ENCODE measurements at places on chromosomes 7 and 10. TPM values are rescaled to one million over a fixed set of nuclear protein-coding genes. Genes with fewer than 3 reads are reported as not detected.

Gene UNCX
- total RNA-seq: not detected

- no peak for DNase-seq
Measured at GRCh38 chr7:104127204-104127603, 80.6 kb downstream of the ORC5 start.

- peak; percentile 38 for DNase-seq
Measured at GRCh38 chr7:129298268-129298893, 73.6 kb downstream of the AHCYL2 start.

- DNase-seq: no peak
Measured at GRCh38 chr10:114131094-114131493, 42.9 kb downstream of the CCDC186 start.
